IPS DF 6.9 (cell line): ENCODE measurements at places on chromosomes 16 and 17.
A peak's percentile ranks its signal among the peaks of the same experiment; 100 is the strongest.

DNA sequence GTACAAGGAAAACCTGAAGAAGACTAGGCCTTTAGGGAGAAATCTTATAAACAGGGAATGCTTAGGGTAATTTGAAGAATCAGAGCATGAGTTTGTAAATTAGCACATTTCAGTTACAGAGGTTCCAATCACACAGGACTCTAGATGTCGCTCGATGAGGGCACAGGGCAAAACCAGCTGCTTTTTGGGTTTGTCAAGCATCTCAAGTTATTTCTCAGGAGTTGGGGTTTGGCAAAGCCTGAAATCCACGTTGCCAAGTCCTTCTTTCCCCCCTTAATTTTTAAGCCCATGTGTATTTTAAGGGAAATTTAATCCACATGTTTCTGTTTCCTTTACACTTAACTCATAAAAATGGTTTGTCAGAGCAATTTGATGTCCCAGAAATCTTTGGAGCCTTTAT lies 146.9 kb downstream of the ANKFN1 start:
- no peak for DNase-seq

GRCh38 chr17:37700881-37701280 lies 44.0 kb downstream of the HNF1B start:
- no peak for DNase-seq

- DNase-seq: no peak
Measured at GRCh38 chr17:59330053-59330942, 1.2 kb upstream of the YPEL2 start.

- DNase-seq: no peak
Measured at GRCh38 chr17:41904242-41904841, 14.4 kb downstream of the ACLY start.

DNA sequence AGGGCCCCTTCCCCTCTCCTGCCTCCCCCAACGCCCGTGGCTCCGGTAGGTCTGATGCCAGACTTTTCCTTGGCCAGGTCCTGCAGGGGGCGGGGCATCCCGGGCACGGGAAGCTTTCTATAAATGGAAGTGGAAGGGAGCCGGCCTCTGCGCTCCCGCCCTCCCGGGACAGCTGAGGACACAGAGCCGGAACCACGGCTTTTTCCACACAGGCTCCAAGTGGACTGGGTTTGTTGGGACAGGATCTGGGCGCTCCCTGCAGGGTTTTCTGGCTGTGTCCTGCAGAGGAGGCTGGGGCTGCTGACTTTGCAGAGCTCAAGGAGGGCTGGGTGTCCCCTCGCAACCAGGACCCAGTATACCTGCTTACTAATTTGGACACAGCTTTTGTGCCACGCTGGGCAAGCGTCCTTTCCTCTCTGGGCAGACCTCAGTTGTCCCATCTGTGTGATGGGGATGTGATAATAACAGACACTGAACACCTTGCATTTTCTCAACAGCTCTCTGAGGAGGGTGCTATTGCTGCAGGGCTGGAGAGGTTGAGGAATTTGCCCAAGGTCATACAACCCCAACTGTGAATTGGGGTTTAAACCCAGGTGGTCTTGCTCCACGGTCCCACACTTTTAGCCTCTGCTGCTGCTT lies 1.8 kb downstream of the TNS4 start:
- no peak for DNase-seq

DNA sequence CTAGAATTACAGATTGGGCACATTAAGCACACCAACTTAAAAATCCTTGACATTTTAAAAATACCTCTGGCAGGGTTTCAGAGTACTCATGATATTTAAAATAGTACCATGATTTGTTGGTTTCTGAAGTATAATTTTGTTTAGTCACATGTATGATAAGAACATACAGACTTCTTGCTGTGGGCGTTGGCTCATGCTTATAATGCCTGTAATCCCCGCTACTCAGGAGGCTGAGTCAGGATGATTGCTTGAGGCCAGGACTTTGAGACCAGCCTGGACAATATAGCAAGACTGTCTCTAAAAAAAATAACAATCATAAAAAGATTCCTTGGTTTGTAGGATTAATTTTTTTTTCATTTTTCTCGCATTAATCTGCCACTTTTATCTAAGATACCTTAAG lies 78.5 kb downstream of the NOS2 start:
- DNase-seq: no peak

DNA sequence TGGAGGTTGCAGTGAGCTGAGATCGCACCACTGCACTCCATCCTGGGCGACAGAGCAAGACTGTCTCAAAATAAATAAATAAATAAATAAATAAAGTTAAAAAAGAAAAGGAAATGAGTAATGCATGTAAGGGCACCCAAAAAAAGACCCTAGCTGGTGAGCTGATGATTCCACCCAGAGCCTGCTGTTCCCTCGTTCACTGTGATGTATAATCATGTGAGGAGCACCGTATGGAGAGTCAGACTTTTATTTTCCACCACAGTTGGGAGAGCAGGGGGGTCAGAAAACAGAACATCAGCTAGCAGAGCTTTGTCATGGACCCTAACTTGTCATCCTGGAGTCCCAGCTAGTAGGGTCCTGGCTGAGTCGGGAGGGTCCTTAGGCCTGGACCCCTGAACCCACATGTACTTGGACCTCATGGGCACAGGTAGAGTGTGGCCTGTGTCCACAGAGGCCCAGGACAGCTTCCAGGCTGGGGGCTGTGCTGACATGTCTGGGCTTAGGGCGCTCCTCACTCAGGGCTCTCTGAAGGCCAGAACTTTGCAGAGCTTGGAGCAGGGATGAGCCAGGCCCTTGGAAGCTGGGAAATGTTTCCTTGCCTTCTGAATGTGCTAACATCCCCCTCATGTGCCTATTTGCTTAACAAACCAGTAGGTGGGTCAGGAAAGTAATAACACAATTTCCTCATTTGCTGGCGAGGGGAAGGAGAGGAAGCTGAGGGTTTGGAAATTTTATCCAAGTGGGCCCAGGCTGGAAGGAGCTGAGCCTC lies 18.8 kb upstream of the LASP1NB start:
- no peak for DNase-seq

DNA sequence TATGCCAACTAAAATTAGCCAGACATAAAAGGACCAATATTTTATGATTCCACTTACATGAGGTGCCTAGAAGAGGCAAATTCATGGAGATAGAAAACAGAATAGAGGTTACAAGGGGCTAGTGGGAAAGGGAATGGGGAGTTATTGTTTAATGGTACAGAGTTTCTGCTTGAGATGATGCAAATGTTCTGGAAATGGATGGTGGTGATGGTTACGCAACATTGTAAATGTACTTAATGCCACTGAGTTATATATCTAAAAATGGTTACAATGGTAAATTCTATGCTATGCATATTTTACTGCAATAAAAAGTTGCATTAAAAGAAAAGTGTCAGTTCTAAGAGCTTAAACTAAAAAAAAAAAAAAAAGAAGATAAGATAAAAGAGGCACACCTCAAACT lies 17.9 kb downstream of the MT1X start:
- DNase-seq: no peak

GRCh38 chr17:21210411-21211076 lies 3.4 kb downstream of the TMEM11 start:
- no peak for DNase-seq

DNA sequence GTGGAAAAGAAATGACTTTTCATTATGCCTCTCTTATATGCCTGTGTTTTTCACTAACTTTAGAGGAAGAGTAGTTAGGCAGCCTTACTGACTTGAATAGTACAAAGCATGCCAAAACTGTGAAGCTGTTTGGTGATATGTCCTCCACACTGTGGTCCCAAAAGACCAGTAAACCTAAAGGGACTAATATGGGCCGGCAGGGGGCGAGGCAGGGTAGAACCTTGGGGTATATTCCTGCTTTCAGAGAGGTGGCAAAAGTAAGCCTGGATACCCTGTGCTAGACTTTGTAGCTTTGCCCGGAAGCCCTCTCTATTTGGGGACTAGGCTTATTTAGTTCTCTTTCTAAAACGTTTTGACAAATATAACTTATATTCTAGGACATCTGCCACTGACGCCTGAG lies 36.5 kb upstream of the VWA3A start:
- DNase-seq: peak; percentile 22

GRCh38 chr17:64002658-64003525 lies 4.7 kb downstream of the PRR29 start:
- DNase-seq: no peak

- no peak for DNase-seq
Measured at GRCh38 chr16:59701963-59702930, 968.1 kb upstream of the GOT2 start.

DNA sequence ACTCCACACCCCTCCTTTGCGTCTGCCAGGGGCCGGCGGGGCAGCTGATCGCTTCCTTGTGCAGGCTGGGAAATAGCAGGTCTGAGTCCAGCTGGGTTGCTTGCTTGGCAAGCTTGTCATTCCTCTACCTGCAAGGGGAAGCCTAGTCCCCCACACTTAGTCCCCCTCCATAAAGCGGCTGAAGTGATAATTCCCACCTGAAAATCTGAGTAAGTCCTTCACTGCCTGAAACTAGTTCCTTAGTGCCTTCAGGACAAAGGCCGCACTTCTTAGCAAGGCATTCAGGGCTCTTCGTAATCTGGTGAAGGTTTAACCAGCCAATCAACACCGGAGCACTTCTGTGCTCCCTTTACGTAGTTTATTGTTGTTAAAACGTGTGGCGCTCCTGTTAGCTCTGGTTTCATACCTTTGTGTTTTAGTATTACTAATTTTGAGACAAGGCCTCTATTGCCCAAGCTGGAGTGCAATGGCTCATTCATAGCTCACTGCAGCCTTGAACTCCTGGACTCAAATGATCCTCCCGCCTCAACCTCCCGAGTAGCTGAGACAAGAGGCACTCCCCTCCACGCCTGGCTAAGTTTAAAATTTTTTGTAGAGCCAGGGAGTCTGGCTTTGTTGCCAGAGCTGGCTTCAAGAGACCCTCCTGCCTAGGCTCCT lies 817 bp downstream of the PSKH1 start:
- no peak for DNase-seq

DNA sequence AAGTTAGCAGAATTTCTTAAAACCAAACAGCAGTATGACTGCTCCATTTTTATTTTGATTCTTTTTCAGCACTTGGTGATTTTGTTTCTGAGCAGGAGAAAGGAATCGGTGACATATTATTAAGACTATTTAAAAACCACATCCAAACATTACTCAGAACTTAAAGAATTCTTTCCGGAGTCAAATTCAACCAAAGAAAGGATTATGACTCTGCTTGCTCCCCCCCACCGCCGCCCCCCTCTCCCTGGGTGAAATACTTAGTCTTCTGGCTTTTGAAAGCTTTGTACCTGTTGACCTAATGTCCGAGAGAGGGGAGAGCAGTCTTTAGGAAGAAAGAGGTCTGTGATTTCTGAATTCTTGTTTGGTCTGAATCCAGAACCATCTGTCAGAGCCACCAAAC lies 17.9 kb upstream of the COL1A1 start:
- DNase-seq: no peak

GRCh38 chr16:54936201-54936978 lies 5.7 kb downstream of the IRX5 start:
- no peak for DNase-seq
